ENCODE measurements at places on chromosomes 12 and 14. TPM values are rescaled to one million over a fixed set of nuclear protein-coding genes. Genes with fewer than 3 reads are reported as not detected.

GRCh38 chr12:91413581-91414546, 231.2 kb upstream of the DCN start:
- no peak for DNase-seq

GRCh38 chr12:121388421-121388981, 11.4 kb upstream of the RNF34 start:
- no peak for DNase-seq

GRCh38 chr14:101723061-101723595, 38.4 kb upstream of the PPP2R5C start:
- DNase-seq = no peak

Gene OAS1
- 4.1 TPM for polyA plus RNA-seq

DNA sequence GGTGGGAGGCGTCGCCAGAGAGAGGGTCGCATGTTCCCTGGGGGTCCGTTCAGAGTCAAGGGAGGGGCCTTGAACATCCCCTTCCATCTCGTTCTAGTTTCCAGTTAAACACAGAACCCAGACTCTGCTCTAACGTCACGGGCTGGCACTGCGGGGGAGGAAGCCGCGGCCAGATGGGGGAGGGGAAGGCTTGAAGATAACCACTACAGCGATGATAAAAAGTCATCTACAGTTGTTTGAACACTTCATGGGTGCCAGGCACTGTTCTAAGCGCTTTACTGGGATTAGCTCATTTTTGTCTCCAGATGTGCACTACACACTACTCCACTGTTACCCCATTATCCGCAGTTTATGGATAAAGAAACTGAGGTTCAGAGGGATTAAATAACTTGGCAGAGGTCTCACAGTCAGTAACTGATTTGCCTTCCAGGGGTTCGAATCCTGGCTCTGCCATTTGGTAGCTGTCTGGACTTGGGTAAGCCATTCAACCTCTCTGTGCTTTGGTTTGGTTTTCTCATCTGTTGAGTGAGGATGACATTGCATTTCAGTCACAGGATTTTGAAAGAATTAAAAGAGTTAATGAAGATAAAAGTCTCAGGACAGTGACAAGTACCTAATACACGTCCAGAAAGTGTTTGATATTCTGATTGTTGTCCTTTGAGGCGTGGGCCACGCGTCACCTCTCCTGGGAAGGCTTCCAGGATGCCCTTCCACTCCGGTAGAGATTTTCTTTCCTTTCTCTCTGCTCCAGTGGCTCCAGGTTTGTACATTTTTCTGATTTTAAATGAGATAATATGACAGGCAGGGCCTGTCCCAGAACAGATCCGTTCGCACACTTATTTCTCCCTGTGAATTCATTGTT, 798 bp upstream of the RASAL1 start:
- no peak for DNase-seq

Gene SDR9C7
- not detected for polyA plus RNA-seq

Gene MAP1LC3B2
- polyA plus RNA-seq = 0.91 TPM

- DNase-seq = peak; percentile 68
Observed at GRCh38 chr12:9673404-9674225, 4.1 kb downstream of the CLEC2D start.

GRCh38 chr12:88579161-88579517, 1.1 kb downstream of the KITLG start:
- no peak for DNase-seq

Gene KERA
- not detected for polyA plus RNA-seq

- DNase-seq = no peak
Observed at GRCh38 chr14:94132285-94132887, 3.0 kb upstream of the IFI27L2 start.

All from heart left ventricle (tissue), 16 donors.